ENCODE measurements at places on chromosomes 4 and X.
A peak's percentile ranks its signal among the peaks of the same experiment; 100 is the strongest.

- no peak for DNase-seq
Observed at GRCh38 chr4:175330652-175331051, 412.5 kb downstream of the ADAM29 start.

DNA sequence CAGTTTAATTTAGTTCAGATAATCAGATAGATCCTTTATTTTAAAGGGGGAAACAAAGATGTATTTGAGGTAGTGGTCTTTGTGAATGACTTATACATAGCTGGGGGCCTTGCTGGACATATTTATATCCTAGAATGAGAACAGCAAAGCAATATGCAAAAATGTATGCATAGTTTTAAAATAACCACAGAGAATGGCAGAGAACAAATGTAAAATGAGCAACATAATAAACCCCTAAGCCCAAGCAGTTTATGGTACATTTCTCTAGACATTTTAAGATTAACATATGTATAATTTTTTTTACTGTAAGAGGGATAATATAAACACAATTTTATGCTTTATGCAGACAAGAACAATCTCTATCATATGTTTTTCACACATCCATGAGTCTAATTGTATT, 434.2 kb upstream of the SMIM31 start:
- DNase-seq: no peak

DNA sequence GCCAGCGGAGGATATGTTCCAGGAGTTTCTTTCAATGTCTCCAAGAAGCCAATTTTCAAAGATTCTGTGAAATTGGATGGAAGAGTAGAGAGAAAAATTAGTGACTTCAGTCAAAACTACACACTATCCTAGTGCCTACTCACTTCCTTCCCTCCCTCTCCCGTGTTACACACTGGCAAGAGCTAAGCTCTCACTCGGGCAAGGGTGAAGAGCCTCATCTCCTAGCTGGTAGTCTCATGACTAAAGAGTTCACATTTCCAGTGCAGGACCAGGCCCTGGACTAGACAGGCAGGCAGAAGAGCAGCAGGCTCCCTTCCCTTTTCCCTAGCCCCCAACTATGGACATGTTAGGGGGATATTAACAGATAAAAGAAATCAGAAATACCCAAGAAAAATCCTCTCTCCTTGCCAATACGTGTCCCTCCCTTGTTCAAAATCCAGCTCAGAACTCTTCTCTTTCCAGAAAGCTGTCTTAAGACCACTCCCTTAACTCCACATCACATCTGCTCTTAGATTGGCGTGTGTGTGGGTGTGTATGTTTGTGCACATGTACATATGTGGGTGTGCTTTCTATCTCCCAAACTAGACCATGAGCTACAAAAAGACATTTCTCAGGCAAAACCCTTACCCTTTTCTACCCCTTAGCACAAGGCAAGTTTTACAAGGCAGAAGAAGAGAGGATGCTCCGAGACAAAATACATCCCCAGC, 29.9 kb downstream of the ZDHHC9 start:
- DNase-seq: peak; percentile 22

GRCh38 chr4:138158746-138159297, 83.3 kb downstream of the SLC7A11 start:
- no peak for DNase-seq

DNA sequence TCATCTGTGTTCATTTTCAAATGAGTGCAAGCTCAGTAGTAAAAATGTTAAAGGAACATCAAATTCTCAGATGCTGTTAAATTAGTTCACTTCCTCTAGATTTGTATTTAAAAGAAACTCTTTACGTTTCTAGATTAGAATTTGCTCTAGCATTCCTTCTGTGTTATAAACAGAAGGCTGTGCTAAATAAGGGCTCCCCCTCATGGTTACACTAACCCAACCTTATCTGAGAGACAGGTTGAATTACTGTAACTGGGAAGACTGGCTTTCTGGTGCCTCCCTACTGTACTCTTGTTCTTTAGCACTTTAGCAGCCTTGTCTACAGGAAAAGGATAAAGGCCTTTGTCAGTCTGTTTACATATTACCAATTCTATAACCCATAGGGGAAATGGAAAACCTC, 56.8 kb downstream of the RXFP1 start:
- DNase-seq: peak; percentile 24

DNA sequence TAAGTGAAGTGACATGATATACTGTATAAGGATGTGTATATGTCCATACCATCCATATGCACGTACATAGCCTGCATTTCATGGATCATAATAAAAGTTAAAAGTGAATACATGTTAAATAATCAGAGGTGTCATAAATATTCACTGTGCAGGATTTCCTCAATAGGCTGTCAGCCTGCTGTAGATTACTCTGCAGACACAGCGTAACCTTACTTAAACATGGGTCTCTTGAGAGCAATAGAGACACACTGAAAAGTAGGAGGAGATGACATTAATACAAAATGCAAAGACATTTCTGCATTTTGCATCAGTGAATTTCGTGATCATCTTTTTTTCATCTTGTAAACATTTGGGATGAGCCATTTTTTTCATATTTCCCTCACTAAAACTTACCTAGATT, 955.2 kb upstream of the DIAPH2 start:
- DNase-seq: no peak

DNA sequence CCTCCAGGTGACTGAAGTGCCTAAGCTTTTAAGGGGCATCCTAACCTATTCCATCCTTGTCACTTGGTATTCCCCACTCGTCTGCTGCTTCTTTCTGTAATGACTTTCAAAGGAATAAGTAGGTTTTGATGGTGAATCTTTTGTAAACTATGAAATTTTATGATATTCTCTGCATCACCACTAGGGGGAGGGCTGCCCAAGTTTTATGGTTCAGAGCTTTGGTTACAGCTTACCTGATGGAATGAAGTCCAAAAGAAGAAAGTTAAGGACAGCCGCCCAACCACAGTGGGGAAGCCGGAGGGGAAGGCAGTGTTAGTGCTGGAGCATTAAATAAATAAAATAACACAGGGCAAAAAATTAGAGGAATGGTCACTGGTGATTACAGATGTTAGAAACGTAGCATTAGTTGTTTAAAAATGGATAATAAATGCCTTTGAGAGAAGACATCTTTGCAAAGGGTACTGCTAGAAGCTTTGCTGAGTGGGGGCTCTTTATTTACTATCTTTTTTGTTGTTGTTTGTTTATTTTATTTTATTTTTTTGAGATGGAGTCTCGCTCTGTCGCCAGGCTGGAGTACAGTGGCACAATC, 204.9 kb downstream of the GBA3 start:
- DNase-seq: peak; percentile 11

- DNase-seq: no peak
Observed at GRCh38 chr4:16894406-16894805, 4.0 kb downstream of the LDB2 start.

GRCh38 chrX:10393899-10394298, 226.5 kb downstream of the MID1 start:
- DNase-seq: no peak

- DNase-seq: no peak
Observed at GRCh38 chr4:22780797-22781196, 88.1 kb downstream of the GBA3 start.

DNA sequence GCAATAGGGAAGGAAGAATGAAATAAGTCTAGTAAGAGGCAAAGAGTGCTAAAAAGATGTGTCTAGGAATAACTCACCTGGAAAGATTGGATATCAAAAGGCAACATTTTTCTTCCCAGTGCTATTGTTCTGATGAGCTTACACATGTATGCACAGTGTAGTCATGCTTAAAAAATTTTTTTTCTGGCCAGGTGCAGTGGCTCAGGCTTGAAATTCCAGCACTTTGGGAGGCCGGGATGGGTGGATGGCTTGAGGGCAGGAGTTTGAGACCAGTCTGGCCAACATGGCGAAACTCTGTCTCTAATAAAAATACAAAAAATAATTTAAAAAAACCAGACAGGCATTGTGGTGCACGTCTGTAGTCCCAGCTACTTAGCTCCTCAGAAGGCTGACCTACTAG, 795.8 kb upstream of the IGFBP7 start:
- DNase-seq: no peak

- DNase-seq: no peak
Observed at GRCh38 chr4:141810038-141810711, 173.8 kb downstream of the IL15 start.

GRCh38 chr4:178612733-178613132, 1170.5 kb upstream of the AGA start:
- no peak for DNase-seq

- DNase-seq: no peak
Observed at GRCh38 chr4:124478470-124478869, 234.1 kb downstream of the ANKRD50 start.

DNA sequence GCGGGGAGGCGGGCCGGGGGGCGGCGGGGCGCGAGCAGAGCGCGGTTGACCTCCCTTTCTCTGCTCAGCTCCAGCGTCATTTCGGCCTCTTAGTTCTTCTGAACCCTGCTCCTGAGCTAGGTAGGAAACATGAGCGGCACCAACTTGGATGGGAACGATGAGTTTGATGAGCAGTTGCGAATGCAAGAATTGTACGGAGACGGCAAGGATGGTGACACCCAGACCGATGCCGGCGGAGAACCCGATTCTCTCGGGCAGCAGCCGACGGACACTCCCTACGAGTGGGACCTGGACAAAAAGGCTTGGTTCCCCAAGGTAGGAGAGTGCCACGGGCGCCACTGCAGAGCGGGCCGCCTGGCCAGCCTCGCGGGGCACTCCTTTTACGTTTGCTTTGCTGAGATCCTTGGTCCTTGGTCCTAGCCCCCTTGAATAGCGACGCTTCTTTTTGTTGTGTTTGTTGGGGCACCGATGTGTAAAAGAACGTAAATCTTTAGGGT, at the start of gene HTATSF1:
Gene HTATSF1, plus strand, starts transcription at position 37 of the 497 bp plus-strand sequence. Its CDS starts 93 bp downstream, at position 130.
- peak; percentile 6 for DNase-seq
